Urothelium cell line (cell line): ENCODE measurements at places on chromosomes 6 and 20.

DNA sequence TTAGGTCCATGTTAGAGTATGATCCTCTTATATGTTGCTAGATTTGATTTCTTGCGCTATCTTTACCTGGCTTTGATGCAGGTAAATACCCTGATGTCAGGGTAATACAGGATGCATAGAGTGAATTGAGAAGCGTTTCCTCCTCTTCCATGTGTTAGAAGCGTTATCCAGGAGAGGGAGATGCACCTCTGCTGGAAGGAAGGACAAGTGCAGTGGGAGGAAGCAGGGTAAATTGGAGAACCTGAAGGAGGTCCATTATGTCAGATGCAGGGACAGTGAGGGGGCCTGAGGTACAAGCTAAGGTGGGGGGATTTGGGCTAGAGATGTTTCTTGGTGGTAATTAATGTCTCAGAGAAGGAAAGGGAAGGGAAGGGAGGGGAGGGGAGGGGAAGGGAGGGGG, 7.7 kb downstream of the SHLD1 start:
- no peak for DNase-seq

DNA sequence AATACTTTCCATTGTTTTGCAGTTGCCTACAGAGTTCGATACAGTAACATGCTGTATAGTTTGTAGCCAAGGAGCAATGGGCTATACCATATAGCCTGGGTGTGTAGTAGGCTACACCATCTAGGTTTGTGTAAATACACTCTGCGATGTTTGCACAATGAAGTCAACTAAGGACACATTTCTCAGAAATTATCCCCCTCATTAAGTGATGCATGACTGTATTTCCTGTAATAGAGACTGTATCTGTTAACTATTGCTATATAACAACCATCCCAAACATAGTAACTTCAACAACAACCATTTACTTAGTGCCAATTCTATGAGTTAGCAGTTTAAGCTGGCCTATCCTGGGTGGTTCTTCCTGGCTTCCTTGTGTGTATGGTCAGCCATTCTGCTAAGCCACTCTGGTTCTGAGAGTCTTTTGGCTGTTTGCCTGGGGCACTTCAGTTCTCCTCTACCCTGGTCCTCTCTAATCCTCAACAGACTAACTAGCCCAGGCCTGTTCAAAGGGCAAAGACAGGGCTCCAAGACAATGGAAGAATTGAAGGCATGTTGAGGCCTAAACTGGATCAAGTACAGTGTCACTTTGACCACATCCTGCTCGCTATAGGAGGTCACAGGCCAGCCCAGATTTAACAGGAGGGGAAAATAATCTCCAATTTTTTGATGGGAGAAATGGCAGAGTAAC, 124.0 kb downstream of the PLCB1 start:
- DNase-seq: no peak

DNA sequence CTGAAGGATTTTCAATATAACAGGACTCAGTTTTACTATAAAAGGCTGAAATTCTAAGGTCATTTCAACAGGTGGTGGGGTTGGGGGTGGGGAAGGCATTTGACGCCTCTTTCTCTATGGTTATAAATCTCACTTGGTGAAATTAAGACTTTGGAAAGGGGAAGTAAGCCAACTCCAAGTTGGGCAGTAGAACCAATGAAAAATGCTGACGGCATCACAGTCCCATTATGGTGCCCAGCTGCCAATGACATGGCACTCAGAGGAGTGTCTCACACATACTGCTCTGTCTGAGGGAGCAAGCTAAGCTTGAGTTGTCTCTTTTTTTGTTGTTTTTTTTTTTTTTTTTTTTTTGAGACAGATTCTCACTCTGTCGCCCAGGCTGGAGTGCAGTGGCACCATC, 4.7 kb downstream of the SLC16A10 start:
- DNase-seq: no peak

- peak; percentile 32 for DNase-seq
Measured at GRCh38 chr6:111973118-111973761, 80.7 kb upstream of the CCN6 start.

- DNase-seq: peak; percentile 83
Measured at GRCh38 chr6:142802124-142802523, 142.9 kb downstream of the HIVEP2 start.

GRCh38 chr20:15200147-15200565, 862.7 kb upstream of the FLRT3 start:
- DNase-seq: no peak

DNA sequence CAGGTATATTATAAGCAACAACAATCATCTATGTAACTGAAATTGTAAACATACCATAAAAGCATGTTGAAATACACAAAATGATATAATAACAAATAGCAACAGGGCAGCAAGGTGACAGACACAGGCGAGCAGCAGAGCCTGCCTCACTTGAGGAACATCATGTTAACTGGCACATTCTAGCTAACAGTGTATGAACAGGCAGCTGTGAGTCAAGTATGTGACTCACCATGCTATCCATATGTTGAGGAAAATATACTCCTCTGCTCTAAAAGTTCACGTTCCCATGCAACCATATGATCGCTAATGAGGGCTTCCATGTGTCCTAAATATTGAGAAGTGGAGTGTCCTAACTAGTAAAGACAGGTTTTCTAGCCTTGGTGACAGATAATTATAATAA, 18.4 kb downstream of the SERAC1 start:
- DNase-seq: no peak

DNA sequence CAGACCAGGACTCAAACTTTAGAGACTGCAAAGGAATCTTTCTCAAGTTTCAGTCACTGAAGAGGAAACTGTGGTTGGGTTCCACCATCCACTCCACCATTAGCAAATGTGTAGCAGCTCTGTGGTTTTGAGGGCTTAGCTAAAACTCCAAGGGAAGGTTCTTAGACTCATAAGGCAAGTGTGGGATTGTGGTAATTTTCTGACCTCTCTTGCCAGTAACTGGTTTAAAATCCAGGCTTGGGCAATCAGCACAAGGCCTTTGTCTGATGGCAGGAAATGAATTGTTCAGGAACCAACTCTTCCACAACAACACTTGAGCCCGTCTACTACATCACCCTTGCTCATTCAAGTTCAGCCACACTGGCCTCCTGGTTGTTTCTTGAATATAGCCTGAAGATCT, 68.6 kb upstream of the FBXL4 start:
- peak; percentile 7 for DNase-seq

GRCh38 chr6:94213226-94213625, 793.9 kb upstream of the EPHA7 start:
- no peak for DNase-seq

DNA sequence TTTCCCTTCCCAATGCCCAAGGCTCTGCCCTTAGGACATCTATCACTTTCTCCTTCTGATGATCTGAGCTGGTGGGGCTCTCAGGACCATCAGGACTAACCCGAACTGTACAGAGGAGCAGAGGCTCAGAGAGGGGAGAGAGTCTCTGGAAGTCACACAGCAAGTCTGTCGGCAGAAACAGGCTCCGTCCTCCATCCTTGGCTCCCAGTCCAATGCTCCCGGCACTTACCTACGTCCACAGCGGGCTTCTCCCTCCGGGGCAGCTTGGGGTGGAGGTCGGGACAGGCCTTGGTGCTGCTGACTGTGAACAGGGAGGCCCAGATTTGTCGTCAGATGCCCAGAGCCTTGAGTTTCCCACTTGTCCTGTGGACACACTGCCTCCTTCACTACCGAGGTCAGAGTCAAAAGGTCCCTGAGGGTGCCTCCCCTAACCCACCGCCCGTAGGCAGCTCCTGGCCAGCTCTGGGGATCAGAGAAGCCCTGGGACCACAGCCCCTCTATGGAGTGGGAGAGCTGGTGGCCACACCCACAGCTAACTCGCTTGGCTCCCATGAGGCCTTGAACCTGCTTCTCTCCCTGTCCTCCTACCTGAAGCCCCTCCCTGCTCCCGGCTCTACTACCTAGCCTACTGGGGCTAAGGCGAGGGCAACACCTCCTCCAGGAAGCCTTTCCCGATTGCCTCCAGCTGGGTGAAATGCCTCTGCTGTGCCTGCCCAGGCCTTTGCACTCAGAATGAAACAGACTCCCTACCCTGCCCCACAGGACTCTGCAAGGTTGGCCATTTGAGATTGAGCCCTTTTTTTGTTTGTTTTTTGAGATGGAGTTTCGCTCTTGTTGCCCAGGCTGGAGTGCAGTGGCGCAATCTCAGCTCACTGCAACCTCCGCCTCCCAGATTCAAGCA, 22.6 kb downstream of the VSTM2L start:
- no peak for DNase-seq

GRCh38 chr6:123956492-123957139, 153.0 kb downstream of the NKAIN2 start:
- DNase-seq: no peak
